Neuronal stem cell (in vitro differentiated cells): ENCODE measurements at places on chromosomes 12 and 14.

DNA sequence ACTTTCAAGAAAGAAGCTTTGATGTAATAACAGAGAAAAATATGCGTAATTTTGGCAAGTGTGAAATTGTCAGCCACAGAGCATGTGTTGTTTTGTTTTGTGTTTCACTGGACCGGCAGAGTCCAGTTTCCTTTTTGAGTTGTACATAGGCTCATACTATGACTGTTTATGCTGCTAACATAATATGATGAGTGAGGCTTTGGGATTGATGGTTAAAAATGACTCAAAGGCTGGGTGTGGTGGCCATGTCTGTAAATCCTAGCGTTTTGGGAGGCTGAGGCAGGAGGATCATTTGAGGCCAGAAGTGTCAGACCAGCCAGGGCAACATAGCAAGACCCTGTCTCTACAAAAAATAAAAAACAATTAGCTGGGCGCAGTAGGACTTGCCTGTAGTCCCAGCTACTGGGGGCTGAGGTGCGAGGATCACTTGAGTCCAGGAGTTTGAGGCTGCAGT lies 487.9 kb downstream of the PCNX1 start:
- no peak for DNase-seq

DNA sequence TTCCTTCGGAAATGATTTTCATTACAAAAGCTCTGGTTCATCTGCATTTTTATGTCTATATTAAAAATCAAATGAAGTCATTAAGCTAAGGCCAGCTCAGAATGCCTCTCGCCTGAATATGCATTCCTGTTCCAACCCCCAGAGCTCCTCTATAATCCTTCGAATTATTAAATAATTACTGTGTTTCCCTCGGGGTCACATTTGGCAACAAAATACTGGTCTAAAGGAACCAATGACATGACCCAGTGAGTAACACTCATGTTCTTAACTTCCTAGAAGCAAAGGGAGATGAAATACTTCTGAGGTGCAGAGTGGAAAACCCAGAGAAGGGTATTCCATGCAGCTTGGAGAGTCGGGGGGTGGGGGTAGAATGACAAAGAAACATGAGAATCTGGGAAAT lies 68.3 kb downstream of the FOXN3 start:
- DNase-seq, result no peak

- DNase-seq, result no peak
Measured at GRCh38 chr12:88327276-88327675, 185.2 kb downstream of the TMTC3 start.

- no peak for DNase-seq
Measured at GRCh38 chr14:104437703-104438102, 141.9 kb upstream of the C14orf180 start.

- no peak for DNase-seq
Measured at GRCh38 chr12:115912440-115912839, 365.1 kb downstream of the MED13L start.

GRCh38 chr14:86708846-86709339 lies 1178.9 kb downstream of the FLRT2 start:
- DNase-seq, result no peak
